ENCODE measurements at places on chromosomes 1 and 21. TPM values are rescaled to one million over a fixed set of nuclear protein-coding genes. Genes with fewer than 3 reads are reported as not detected.

RAB42 gene
- polyA plus RNA-seq, result not detected

IFNGR2 gene
- polyA plus RNA-seq, result 29.4 TPM

CRP gene
- not detected for polyA plus RNA-seq

LCE1E gene
- polyA plus RNA-seq, result not detected

MRTO4 gene
- polyA plus RNA-seq, result 22.3 TPM

Measured in Purkinje cell (primary cell).